ENCODE measurements at places on chromosomes 16 and 17.
A peak's percentile ranks its signal among the peaks of the same experiment; 100 is the strongest.

GRCh38 chr17:68612209-68612922, 11.2 kb upstream of the FAM20A start:
- DNase-seq = no peak

DNA sequence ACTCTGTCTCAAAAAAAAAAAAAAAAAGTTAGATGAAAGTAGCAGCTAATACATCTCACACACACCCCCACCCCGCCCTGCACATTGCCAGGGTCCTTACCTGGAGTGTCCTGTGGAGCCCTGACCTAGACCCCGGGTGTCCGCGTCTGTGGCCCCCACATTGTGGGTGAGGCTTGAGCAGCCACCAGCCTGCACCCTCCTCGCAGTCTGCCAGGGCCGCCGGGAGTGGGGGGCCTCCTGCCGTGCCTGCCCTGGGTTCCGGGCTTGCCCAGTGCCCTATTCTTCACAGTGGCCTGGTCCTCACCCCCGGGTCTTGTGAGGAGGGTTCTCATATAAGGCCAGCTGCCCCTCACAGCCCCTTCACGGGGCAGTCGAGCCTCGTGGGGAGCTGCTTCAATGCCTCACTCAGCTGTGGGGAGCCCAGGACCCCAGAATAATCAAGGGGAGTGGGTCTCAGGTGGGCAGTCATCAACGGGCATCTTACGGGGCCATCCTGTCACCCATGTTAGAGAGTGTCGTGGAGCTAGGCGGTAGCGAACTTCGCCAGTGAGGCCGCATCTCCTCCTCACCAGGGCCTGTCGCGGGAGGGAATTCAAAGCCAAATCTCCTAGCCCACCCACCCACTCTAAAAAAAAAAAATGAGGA, 85.9 kb upstream of the CHMP6 start:
- DNase-seq = no peak

DNA sequence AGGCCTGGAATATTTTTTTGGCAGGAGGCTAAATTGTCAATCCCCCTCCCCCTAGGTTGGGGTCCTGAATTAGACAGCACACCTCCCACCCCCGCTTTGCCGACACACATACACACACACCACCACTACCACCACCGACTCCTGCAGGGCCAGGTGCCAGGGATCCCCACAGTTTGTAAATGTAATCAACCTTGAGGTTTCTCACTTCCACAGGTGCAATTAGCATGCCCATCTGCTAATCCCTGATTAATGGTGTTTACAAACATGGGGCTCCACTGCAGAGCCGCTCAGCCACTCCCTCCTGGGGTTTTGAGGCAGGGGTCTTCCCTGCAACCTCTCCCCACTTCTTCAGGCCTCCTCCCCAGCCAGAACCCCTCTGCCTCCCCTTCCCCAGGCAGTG, 11.8 kb downstream of the MRM1 start:
- no peak for DNase-seq

- no peak for DNase-seq
These were observed 67.1 kb upstream of the ZNF469 start for GRCh38 chr16:88315543-88316105.

- DNase-seq = peak; percentile 92
These were observed at the start of gene KRTAP3-3 for GRCh38 chr17:40993839-40994238. Gene KRTAP3-3, minus strand, starts transcription at chr17:40994164. Its CDS starts 67 bp downstream, at chr17:40994097.

GRCh38 chr17:3962217-3962964, 1.8 kb downstream of the ATP2A3 start:
- no peak for DNase-seq

DNA sequence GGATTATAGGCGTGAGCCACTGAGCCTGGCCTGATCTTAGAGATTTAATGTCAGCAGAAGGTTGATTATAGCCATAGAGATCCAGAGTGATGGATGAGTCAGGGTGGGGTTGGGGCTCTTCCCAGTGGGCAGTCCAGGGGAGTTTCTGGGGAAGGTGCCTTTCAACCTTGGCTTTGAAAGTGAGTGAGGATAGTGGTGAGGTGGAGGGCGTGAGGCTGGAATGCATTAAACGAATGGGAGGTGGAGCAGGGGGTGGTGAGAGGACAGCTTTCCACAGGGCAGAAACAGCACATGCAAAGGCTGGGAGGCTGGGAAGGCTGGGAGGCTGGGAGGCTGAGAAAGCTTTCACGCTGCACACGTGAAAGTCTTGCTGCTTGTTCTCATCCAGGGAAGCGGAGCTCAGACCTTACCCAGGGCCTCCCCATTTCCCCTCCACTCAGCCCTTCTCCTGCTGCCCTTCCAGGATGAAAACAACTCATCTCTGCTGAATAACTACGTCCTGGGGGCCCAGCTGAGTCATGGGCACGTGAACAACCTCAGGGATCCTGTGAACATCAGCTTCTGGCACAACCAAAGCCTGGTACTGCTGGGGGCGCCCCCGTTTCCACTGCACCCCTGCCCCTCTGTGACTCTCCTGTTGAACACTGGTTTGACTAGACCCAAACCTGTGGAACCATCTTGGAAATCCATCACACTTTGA, 22.3 kb downstream of the ADGRG5 start:
- no peak for DNase-seq

DNA sequence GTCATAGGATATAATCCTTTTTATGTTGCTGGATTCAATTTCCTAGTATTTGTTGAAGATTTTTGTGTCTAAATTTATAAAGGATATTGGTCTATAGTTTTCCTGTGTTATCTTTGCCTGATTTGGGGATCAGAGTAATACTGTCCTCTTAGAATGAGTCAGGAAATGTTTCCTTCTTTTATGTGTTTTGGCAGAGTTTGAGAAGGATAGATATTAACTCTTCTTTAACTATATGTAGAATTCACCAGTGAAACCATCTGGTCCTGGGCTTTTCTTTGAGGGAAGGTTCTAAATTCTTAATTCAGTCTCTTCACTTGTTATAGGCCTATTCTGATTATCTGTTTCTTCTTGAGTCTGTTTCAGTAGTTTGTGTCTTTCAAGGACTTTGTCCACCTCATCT, 66.3 kb upstream of the NACA2 start:
- DNase-seq = no peak

DNA sequence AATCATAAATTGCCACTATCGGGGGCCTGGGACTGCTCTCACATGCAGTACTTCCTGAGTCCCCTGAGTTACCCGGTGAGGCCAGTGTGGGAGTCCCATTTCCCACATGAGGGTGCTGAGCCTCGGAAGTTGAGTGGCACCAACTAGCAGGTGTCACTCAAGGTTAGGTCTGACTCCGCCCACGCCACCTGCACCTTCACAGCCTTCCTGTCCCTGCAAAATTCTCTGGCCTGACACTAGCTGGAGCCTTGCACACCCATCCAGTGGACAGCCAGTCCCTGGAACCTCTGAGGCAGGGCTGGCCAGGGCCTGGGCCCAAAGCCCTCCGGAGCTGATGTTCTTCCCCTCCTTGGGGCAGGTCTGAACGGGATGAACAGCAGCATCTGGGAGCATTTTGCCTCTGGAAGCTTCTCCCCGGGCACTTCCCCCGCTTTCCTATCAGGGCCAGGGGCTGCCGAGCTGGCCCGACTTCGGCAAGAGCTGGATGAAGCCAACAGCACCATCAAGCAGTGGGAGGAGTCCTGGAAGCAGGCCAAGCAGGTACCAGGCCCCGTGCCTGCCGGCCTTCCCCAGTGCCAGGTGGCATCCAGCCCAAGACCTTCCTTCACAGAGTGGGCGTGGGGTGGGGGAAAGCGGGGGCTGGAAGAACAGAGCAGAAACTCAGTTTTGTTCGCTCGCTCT, 21.9 kb downstream of the UNC13D start:
- DNase-seq = peak; percentile 21

DNA sequence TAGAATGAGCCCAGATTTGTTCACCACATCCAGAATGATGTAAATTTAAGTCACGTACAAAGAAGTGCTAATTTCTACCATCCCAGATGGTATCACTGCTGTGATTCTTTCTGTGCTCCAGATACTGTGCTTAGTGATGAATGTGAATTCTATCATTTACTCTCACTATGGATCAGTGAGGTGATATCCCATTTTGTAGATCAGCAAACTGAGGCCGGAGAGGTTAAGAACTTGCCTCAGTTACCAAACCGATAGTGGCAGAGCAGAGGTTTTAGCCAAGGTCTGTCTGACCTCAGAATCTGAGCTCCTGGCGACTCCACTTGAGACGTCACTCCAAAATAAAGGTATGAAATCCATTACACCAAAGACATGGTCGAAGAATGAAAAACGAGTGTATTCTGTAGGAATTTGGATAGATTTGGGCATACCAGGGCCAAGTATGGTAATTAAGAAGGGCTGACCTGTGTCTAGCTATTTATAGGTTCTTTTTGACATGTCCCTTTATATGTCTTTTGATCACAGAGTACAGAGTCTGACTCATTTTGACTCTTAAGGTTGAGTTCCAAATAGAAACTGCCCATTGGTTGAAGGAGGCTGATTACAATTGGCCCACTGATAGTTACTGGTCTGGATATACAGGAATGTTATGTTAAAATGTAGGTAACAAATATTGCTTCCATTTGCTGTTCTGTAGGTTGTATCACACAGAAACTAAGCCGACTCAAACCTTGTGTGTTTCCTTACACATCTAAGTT, 10.0 kb downstream of the MAP2K6 start:
- DNase-seq = no peak

DNA sequence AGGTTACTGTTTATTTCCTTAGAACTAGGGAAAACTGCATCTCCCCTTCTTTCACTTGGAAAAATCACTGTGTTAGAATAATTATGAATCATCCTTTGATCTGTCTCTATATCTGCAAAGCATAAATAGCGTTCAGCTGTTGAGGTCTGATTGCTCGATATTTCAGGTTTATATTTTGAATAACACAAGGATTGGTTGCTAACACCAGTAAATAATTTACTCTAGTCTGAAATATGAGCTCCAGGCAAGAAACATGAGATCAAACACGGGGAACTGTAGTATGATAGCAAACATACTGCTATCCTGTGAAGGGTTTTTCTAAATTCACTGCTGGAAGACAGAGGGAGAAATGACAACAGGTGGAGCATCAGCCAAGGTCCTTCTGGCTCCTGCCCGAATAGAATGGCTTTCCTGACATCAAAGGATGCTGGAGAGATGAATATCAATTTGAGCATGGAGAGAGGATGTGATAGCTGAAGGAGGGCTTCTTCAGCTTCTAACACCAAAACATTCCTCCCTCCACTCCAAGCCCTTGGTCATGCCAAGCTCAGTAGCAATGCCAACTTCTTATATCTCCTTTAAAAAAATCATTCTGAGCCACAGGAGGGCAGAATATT, 450.3 kb downstream of the SHISA9 start:
- no peak for DNase-seq

GRCh38 chr16:89556750-89557689, 3.5 kb upstream of the RPL13 start:
- peak; percentile 24 for DNase-seq

DNA sequence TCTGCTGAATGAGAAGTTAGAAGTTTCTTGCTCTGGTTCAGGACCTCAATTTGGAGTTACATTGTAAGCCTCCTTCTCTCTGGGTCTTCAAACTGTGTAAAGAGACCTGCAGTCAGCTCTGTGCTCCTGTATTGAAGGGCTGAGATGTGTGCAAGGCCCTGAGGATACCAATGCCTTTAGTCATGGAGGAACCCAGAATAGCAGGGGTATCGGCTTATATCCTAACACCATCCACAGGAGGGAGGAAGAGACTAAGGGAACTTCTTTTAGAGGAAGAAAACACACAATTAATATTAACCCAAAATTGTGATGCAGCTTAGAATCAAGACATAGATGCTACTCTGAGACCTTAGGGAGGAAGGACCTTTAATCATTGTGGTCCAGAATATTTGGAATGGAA, 36.5 kb downstream of the GLP2R start:
- DNase-seq = no peak

DNA sequence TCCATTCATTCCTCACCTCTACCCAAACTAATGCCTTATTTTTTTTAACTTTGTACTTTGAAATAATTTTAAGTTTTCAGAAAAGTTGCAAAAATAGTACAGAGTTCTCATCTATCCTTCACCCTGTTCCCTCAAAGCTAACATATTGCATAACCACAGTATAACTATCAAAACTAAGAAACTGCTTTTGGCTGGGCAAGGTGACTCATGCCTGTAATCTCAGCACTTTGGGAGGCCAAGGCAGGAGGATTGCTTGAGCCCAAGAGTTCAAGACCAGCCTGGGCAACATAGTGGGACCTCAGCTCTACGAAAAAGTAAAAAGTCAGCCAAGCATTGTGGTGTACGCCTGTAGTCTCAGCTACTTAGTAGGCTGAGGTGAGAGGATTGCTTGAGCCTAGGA, 147.7 kb downstream of the SKAP1 start:
- no peak for DNase-seq

GRCh38 chr16:57134982-57135381, 42.6 kb downstream of the CPNE2 start:
- DNase-seq = no peak

- DNase-seq = peak; percentile 82
These were observed 204.5 kb upstream of the RPL38 start for GRCh38 chr17:73998653-73999645.

GRCh38 chr16:59045501-59045900, 311.4 kb upstream of the GOT2 start:
- no peak for DNase-seq

DNA sequence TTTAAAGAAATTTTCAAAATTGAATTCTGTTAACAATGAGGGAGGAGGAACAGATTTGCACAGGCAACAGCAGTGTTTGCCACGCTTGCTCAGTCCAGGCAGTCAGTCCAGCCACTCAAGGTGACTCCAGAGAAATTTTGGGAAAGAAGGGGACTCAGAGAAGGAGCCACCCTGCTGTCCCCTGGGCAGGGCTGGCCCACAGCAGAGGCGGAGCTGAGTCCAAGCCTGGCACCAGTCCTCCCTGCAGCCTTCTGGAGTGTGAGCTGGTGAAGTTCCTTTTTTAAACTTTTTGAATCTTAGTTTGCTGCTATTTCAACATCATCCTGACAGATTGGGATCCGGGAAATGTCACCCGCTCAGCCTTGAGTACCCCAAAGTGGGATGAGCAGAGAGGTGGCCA, 14.5 kb upstream of the SLC47A2 start:
- no peak for DNase-seq

GRCh38 chr16:31470615-31471014, 1.3 kb upstream of the TGFB1I1 start:
- DNase-seq = no peak

DNA sequence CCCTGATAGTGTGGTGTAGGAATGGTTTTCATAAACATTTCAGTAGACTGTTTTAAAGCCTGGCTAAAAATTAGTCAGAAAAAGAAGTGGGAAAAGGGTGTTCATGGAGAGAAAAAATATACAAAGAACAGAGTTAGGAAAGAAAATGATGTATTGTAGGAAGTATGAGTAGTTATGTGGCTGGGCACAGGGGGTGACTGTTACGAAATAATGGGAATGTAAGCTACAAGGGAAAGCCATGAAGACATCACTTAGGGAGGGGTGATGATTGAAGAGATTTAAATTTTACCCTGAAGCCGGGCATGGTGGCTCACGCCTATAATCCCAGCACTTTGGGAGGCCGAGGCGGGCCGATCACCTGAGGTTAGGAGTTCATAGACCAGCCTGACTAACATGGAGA, 55.3 kb downstream of the NUP88 start:
- DNase-seq = no peak

- no peak for DNase-seq
These were observed 166.0 kb upstream of the GSE1 start for GRCh38 chr16:85446951-85447692.

- no peak for DNase-seq
These were observed 2.4 kb upstream of the SCIMP start for GRCh38 chr17:5236938-5237540.

GRCh38 chr16:1159973-1160772, 7.3 kb downstream of the CACNA1H start:
- DNase-seq = no peak
